ENCODE measurements at places on chromosomes 7 and 10. TPM values are rescaled to one million over a fixed set of nuclear protein-coding genes. Genes with fewer than 3 reads are reported as not detected.

DNA sequence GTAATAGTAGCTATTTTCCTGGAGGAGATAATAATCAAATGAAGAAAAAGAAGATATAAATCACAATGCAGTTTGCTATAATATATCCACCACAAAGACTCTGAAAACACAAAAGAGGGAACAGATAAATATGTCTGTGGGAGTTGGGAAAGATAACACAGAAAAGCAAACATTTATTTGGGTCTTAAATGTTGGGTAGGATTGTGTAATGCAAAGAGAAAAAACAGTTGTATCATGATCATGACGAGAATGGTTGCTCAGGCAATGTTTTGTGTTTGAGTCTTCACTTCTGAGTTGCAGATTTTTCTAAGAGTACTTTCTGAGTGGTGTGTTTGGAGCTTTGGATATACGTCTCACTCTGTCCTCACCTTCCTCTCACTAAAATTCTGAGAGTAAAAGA is 437.5 kb downstream of the TFEC start:
- H3K4me1 ChIP-seq, result no peaks in the 10 kb centered on the region
- no peak overlapping the region for H3K27ac ChIP-seq
- no peak overlapping the region for H3K4me3 ChIP-seq
- H3K27me3 ChIP-seq, result no peaks in the 10 kb centered on the region
- no peak for DNase-seq

The OPN4 gene
- polyA plus RNA-seq, result not detected

- no peaks in the 10 kb centered on the region for H3K36me3 ChIP-seq
- H3K27ac ChIP-seq, result no peak overlapping the region
- DNase-seq, result no peak
- H3K4me1 ChIP-seq, result no peaks in the 10 kb centered on the region
- H3K27me3 ChIP-seq, result no peaks in the 10 kb centered on the region
These were observed 146.5 kb upstream of the PRSS1 start for GRCh38 chr7:142602756-142603155.

The MEIG1 gene
- not detected for polyA plus RNA-seq

DNA sequence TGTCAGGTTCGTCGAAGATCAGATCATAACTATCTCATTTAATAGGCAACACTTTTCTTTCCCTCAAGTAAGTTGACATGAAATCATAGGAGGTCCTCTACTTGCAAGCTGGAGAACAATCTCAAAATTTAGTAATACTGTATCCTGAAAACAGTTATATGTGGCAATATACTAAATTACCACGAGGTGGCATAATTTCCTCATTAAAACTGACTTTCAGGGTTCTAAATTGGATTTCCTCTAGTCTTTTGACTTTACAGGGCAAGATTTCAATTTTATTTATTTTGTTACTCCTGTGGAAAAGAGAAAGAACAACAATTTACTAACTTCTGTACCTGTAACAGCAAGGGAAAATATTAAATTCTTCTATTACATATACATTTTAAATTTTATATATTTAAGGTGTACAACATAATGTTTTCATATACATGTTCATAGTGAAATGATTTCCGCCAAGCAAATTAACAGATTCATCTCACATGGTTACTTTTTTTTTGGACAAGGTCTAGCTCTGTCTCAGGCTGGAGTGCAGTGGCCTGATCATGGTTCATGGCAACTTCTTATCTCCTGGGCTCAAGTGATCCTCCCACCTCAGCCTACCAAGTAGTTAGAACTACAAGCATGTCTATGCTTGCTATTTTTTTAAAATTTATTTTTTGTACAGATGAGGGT is 53.4 kb upstream of the CYP2C18 start:
- H3K4me3 ChIP-seq, result no peak overlapping the region
- no peaks in the 10 kb centered on the region for H3K4me1 ChIP-seq
- H3K36me3 ChIP-seq, result no peaks in the 10 kb centered on the region
- H3K27ac ChIP-seq, result no peak overlapping the region

- no peak overlapping the region for H3K4me3 ChIP-seq
- no peaks in the 10 kb centered on the region for H3K27me3 ChIP-seq
- peaks cover 29% of the 10 kb centered on the region for H3K4me1 ChIP-seq
- DNase-seq, result no peak
- no peak overlapping the region for H3K27ac ChIP-seq
These were observed 64.6 kb downstream of the JCAD start for GRCh38 chr10:29994811-29995210.

DNA sequence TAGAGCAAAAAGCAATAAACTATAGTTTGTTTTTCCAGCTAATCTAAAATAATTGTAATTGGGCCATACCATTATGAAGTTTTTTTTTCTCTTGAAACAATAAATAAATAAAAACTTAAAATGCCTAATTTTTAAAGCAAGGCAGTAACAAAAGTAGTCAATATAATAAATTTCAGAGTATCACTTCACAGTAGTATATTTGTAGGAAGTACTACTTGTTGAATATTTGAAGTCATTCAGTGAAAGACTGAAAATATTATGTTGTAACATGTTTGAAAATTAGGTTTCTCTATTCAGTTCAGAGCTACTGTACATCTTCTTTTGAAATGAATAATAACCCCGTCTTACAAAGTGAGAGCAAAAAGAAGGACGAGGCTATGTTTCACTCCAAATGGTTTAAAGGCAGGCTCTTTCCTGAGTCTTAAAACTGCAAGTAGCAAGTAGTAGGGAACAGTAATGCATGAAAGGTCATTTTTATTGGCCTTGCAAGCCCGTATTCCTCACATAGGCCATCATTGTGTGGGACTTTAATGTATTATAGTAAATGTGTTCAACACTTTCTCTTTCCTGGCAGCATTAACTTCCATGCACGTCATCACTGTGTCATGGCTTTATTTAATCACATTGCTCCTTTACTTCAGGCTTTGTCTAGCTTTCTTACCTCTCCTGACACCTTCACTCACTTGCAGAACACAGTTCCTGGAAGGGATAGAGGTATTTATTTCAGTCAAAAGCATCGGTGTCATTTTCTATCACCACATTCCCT is 141.4 kb downstream of the VTI1A start:
- H3K36me3 ChIP-seq, result no peaks in the 10 kb centered on the region
- H3K27ac ChIP-seq, result no peak overlapping the region
- H3K4me3 ChIP-seq, result no peak overlapping the region
- DNase-seq, result no peak
- H3K27me3 ChIP-seq, result no peaks in the 10 kb centered on the region
- H3K4me1 ChIP-seq, result no peaks in the 10 kb centered on the region

The HOXA11 gene
- polyA plus RNA-seq, result not detected

The CNTNAP2 gene
- polyA plus RNA-seq, result 1.3 TPM

Data from liver (tissue), 10 donors.